ENCODE measurements at places on chromosomes 1 and 21.

- DNase-seq = peak; percentile 83
These were observed 84.9 kb upstream of the CD1D start for GRCh38 chr1:158095737-158096335.

DNA sequence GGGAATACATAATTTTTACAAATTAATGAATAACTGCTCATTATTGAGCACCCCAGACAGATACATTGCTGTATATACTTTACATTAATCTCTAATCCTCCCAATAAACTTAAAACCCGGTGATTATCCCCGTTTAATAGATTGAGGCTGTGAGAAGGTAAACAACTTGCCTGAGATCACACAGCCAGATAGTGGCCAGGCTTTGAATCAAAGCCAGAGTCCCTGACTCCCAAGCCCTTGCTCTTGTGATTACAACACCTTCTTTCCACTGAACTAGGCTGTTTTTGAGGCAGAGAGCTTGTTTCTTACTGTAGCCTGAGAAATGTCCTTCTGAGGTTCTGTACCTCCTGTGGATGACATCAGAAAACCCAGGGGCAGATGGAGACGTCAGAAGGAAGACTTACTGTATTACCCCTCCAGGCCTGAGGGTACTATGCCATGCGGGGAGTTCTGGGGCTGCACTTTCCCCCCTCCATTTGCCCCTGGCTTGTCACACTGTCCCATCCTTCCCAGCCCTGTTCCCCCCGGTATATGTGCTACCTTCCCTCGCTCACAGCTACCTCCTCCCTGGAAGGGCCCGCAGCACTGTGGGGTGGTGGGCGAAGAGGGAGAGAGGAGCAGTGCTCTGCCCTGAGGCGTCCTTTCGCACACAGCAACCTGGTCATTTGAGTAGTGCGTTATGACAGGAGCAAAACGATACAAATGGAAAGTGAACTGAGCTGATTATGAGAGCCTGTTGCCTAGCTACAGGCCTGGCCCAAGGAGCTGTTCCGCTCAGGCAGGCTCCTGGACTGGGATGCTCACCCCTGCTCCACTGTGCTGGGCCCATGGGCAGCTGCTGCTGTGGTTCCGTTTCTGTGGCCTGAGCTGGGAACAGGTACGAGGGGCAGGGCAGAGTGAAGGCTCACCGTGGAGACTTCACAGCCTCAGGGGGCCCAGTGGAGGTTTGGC, 4.6 kb downstream of the KCNC4 start:
- DNase-seq = no peak

- no peak for DNase-seq
These were observed 143.6 kb upstream of the RAB4A start for GRCh38 chr1:229127301-229127700.

DNA sequence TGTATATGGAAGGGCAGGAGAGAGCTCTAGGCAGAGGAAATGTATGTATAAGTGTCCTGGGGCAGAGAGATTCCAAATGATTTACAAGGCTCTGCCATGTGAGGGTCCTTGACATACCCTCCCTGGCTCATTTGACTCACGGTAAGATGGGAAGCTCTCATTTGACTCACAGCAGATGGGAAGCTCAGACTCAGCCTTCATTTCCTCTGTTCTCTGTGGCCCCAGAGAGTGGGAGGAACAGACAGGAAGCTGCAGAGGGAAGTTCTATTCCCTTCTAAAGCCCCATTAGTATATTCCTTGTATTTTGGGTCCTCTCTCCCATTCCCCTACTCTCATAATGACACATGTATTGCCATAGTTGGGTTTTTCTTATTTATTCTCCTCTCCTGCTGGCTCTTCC, 44.9 kb downstream of the FOXD2 start:
- no peak for DNase-seq

- no peak for DNase-seq
These were observed 122.0 kb downstream of the IGSF21 start for GRCh38 chr1:18229625-18230024.

- DNase-seq = no peak
These were observed 73.8 kb upstream of the DMRTA2 start for GRCh38 chr1:50497007-50497406.

DNA sequence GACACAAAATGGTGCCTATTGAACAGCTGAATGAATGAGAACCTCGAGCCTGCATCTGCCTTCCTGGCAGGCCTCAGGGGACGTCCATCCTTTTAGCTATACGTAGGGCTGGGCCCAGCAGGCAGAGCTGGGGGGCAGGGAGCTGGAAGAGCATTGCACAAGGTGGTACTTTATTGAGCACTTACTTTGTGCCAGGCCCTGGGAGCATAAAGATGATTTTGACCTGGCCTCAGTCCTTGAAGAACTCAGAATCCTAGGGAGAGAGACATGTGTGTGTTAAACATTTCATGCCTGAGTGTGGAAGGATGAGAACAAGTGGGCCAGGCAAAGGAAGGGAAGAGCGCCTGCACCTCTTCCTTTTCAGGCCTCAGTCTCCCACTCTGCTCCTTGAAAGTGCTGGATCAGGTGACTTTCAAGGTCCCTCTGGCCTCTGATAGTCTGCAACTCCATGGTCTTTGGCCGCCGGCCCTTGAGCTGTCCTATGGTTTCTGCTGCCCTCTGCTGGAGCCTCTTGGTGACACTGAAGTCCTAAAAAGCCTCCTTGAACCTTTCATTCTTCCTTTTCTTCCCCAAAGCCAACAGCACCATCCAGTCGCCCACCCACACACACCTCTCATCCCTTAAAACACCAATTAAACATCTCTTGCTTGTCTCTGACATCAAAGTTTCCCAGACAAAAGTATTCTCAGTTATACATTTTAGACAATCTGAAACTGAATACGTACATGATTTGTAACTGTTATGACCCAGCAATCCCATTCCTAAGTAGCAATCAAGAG, 3.5 kb upstream of the PEAR1 start:
- DNase-seq = peak; percentile 85

DNA sequence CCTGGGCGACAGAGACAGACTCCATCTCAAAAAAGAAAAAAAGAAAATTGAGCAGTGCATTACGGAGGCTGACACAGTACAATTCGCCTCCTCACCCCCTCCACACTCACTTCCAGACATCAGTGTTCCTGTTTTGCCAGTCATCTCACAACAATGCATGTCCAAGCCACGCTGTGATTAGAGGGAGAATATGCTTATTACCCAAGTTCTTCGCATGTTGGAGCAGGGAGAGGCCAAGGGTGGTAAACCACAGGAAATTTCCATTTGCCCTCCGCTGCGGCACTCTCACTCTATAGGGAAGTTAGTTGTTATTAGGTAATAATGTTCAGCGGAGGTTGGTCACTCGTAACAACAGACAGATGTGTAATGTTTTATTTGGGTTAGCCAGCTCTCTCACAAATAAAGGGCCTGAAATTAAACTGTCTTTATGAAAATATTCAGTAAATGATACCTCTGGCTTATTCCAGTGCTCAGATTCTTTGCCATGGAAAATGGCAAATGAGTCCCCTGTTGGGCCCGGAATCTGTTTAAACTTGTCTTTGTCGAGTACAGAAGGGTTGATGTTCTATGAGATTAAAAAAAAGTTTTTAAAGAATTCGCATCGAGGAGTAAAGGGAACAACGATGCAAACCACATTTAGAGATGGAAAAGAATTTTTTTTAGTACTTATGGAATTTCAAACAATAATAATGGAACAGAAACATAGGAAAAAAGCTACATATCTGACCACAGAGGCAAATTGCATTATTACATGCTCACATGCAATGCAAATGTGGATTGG, 33.1 kb downstream of the KCNJ15 start:
- DNase-seq = no peak

- DNase-seq = peak; percentile 96
These were observed 46.8 kb downstream of the PTPRU start for GRCh38 chr1:29282924-29283803.

GRCh38 chr1:206766251-206766856, 4.2 kb upstream of the IL19 start:
- DNase-seq = no peak

GRCh38 chr1:203146042-203146369, 18.5 kb downstream of the ADORA1 start:
- DNase-seq = no peak

- DNase-seq = no peak
These were observed 7.8 kb upstream of the DENND2C start for GRCh38 chr1:114677691-114678090.

DNA sequence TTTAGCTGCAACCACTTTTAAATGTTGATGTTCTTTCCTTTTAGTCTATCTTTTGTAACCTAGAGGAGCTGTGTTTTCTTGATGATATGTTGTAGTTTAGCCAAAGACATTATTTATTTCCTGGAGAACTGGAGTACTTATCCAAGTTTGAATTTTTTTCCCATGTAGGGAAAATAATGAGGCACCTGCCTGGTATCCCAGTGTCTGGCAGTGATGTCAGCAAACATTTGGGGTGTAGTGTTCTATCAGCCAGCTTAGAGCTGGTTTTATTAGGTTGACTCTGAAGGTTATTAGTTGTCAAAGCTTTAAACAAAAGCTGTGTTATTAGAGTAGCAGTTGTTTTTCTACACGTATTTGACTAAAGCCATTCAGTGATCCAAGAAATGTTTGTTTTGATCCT, 3.2 kb downstream of the CTPS1 start:
- no peak for DNase-seq

- no peak for DNase-seq
These were observed 50.9 kb downstream of the SLC37A1 start for GRCh38 chr21:42564561-42564971.

DNA sequence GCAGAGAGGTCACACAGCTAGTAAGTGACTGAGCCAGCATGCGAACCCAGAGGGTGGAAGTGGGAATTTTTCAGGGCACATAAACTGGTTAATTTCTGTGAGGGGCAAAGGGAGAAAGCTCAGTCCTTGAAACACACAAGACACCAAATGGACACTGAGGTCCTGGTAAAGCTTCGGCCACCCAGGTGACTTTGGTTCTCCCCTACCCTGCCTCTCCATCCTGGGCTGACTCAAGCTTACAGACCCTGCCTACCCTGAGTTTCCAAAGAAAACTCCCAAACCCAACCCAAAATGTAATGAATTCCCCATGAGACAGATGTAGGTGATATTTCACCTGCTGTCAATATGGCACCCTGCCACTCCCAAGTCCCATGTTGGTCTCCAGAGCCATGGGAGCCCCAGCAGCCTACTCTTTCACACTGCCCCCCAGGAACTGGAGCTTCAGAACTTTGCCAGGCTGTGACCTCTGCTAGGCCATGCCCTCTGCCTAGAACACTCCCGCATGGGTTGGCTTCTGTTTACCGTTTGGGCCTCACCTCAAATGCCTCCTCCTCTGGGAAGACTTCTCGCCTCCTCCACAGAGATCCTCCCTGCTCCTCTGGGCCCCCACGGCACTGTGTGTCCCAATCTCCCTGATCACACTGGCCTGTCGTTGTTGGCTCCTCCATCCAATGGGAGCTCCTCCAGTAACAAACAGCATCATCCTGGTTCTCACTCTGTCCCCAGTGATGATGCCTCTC, 3.7 kb upstream of the LRP8 start:
- DNase-seq = no peak

DNA sequence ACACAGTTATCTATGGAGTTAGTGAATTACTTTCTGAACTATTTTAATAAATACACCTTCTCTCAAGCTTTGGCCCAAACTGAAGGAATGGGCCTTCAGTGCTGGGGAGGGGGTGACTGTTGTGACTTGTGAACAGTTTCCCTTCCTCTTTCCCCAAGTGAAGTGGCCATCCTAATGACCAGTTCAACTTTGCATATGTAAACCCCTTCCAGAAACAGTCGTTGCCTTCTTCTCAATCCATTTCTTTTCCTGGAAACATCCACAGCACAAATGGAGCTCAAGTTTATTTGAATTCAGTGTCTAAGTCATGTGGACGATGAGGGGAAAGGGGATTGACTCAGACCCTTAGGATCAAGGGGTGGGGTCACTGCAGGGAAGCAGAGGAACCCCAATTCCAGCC, 1.3 kb upstream of the INPP5B start:
- no peak for DNase-seq

DNA sequence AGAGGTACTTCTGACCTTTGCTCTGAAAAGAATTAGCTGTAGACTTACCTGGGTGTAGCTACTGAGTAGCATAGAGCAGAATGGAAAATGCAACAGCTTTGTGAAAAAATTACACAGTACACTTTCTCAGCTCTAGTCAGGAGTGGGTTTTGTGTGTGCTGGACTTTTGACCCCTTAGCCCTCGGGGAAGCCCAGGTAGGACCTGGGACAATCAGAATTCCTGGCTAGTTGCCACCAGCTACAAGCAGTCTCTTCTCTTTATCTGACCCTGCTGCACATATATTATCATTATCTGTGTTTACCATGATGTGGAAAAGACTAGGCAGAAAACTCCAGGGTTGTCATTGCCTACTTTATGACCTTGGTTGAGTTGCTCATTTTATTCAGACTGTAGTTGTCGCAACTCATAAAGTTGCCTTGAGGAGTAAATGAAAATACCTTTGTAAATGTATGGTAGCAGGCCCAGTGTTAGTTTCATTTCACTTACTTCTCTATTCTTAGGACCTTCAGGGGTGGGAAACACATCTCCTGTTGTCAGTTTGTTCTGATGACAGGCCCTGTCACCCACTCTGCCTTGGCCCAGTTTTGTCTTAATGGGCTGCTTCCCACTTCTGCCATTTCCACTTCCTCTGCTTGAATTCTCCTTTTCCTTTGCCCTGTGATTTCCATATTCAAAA, 5.4 kb downstream of the NEK7 start:
- no peak for DNase-seq

- no peak for DNase-seq
These were observed 96.0 kb downstream of the NOS1AP start for GRCh38 chr1:162165528-162165927.

DNA sequence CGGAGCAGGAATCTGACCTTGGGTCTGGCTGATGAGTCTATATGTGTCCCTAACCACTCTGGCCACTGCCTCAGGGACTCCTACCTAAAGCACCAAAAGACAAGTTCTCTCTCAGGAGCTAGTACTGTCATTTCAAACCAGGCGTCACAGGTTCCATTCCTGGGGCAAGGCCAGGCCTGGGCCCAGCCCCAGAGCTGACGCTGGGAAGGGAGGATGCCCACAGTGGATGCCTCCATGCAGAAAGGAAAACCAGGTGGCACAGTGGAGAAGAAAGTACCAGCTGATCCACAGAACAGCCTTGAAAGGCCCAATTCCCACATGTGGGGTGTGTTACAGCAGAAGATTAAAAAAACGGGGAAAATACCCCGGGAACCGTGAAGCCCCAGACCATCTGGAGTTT, 77.4 kb downstream of the DMRTB1 start:
- DNase-seq = no peak

GRCh38 chr1:11573116-11573692, 81.0 kb downstream of the FBXO2 start:
- no peak for DNase-seq

DNA sequence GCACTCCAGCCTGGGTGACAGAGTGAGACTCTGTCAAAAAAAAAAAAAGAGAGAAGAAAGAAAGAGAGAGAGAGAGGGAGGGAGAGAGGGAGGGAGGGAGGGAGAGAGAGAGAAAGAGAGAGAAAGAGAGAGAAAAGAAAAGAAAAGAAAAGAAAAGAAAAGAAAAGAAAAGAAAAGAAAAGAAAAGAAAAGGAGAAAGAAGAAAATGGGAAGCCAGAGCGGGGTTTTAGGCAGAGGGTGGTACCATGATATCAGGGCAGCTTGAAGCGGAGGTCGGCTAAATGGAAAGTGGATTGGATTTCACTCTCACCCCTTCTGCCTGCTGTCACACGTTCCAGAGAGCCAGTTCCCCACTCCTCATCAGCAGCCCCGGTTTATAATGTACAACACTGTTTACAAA, 1.9 kb downstream of the TMCO4 start:
- DNase-seq = no peak

- peak; percentile 99 for DNase-seq
These were observed at the start of gene KCNN3 for GRCh38 chr1:154870115-154870571. TSS of gene KCNN3 (minus strand) at chr1:154870281. CDS start at chr1:154869964, 317 bp downstream.

GRCh38 chr1:217897100-217897499, 266.0 kb downstream of the SPATA17 start:
- no peak for DNase-seq

Data from iPS-NIHi11 (cell line).